Stimulated activated CD8-positive, alpha-beta memory T cell treated with anti-CD3 and anti-CD28 coated beads, Interleukin-7, amount 100 ng/mL, for 1 hour (primary cell): ENCODE measurements at places on chromosomes 4 and X.

- DNase-seq = no peak
Observed at GRCh38 chrX:129759576-129760061, 20.1 kb upstream of the SASH3 start.

DNA sequence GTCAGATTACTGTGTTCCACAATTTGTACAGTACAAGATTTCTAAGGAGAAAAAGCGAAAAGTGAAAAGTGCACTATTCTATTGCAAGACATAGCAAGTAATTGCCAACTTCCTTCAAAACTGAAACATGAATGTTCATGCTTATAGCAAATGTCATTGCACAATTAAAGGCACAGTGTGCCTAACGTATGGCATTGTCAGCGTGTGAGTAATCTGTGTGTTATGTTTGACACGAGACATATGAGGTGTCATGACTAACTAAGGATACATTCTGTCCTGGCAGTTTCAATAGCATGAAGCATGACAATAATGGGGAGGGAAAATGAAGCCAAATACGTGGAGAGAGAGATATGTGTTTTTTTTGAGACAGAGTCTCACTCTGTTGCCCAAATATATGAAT, 33.6 kb upstream of the TBC1D9 start:
- no peak for DNase-seq

DNA sequence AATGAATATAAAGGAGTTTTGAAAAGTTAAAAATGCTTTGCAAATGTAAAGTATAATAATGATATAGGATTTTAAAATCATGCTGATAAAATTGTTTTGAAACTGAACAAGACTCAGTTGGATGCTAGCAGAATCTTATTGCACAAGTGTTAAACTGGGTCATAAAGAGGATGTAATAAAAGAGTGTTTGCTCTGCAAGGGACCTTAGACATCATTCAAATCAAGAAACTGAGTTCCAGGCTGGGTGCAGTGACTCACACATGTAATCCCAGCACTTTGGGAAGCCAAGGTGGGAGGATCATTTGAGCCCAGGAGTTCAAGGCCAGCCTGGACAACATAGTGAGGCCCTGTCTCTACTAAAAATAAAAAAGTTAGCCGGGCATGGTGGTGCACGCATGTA, 27.5 kb upstream of the DUSP21 start:
- DNase-seq = no peak

DNA sequence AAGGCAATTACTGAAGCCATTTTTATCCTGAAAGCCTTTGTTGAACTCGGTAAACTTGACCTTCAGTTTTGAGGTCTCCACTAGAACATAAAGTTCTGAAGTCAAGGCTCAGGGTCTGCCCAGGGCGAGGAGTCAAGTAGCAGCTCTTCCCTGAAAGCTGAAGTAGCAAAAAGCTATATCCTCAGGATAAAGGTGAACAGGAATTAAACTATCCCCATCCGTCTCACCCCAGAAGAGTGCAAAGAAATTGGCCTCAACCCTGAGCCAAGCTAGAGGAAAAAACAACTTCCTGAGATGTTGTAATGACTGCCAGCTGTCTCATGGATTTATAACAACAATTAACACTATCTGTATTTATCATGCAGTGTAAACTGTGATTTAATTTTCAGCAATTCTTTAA, 590.8 kb downstream of the SPRY1 start:
- no peak for DNase-seq

- no peak for DNase-seq
Observed at GRCh38 chrX:26914232-26914631, 548.9 kb downstream of the PPP4R3C start.

DNA sequence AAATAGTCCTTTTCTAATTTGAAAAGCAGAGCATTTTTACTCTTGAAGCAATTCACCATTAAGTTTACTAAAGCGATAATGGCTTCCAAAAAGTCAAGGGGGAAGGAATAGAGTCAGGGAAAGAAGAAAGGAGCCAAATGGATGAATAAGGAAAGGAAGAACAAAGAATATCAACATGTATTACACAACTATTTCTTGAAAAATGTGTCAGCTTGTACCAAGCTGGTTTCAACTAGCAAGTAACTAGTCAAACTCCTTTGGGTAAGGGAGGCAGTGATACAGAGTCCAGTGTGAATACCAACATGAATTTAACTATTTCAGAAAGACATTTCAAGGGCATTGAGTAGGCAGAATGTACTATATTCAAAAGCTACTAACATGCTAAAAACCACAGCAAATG, 112.1 kb downstream of the ARHGAP6 start:
- DNase-seq = no peak

DNA sequence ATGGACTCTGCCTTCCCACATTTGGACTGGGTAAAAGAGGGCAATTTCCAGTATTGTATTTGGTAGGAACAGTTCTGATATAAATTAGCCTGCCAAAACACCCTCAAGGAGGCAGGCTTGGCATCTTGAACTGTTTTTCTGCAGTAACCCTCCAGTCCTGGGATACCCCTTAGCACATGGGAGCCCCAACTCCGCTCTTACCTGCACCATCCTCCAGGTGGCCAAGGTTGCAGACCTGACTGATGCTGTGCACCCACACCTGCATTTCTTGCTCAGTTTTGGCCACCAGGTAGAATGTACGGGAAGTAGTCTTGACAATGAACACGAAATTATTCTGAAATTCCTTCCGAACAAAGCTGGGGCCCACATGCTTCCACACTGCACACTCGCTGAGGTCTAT, 35.1 kb downstream of the GAB3 start:
- no peak for DNase-seq

DNA sequence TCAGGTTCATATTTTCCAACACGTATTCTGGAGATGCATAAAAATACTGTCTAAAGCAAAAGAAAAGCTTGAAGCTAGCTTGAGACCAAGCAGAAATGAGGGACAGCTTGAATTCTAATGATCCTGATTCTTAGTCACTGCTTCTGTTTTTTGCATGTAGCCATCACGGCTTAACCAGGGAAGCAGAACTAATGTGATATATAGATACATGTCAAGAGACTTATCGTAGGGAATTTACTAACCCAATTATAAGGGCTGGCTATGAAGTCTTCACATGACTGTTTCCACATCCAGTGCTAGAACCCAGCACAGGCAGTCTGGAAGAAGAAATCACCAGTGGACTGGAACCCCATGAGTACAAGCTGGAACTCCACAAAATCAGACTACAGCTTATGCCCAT, 85.2 kb upstream of the SLIT2 start:
- no peak for DNase-seq

DNA sequence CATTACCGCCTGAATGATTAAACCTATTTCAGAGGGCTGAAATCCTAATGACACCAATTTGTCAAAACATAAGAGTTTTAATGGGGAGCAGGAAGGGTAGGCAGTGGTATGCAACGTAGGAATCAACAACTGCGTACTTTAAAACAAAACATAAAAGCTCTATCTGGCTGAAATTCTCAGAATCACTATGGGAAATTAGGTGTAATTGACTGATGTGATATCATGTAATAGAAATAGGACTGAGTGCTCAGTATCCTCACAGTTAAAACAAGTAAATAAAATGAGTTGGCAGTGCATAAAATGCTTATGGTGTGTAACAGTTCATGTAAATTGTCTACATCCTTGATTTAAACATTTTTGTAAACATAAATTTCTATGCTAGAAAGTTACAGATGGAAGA, 13.6 kb upstream of the IGSF1 start:
- DNase-seq = no peak

DNA sequence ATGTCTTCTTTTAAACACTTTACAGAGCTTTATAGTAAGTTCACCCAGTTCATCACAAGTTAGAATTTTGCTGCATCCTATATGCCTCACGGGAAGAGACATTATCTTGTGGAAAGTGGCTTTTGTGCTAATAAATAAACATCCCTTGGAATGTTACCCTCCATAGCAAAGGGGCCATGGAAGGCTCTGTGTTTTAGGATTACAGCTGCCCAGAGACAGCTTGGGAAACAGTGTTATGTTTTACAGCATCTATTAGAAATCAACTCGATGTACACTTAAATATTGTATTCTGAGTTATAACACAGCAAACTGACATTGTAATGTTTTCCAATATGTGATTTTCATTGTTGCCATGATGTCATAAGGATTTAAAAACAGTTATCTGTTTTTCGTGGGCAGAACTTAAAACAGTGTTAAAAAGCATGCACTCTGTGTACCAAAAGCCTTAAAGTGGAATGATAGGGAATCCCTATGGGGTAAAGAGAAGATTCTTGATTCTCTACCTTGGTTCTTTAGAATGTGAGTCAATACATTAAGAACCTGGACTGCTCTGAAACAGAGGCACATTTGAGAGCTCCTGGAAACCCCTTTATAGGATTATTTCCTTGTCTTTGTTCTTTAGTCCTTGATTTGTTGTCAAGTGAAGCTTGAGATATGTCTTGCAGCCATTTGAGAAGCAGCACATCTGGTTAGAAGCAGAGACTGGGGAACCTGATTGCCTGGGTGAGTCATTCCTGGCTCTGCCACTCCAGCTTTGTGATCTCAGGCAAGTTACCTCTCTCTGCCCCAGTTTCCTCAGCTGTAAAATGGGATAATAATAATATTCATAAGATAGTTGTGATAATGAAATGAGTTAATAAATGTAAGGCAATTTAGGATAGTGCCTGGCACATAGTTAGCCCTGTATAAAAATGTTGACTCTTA, 41.6 kb downstream of the ARHGAP10 start:
- DNase-seq = no peak

DNA sequence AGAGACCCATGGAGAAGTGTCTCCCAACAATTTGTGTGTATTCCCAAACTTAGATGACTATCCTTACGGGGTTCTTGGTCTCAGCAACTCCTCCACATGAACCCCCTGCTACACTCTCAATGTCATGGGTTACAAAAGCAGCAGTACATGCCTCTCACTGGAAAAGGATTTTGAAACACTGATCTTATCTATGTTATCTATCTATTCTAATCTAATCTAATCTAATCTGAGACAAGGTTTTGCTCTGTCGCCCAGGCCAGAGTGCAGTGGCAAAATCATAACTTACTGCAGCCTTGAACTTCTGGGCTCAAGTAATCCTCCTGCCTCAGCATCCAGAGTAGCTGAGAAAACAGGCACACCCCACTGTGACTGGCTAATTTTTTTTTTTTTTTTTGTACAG, 19.3 kb downstream of the TSPAN5 start:
- DNase-seq = no peak

GRCh38 chr4:177178246-177178645, 131.4 kb upstream of the NEIL3 start:
- DNase-seq = no peak

DNA sequence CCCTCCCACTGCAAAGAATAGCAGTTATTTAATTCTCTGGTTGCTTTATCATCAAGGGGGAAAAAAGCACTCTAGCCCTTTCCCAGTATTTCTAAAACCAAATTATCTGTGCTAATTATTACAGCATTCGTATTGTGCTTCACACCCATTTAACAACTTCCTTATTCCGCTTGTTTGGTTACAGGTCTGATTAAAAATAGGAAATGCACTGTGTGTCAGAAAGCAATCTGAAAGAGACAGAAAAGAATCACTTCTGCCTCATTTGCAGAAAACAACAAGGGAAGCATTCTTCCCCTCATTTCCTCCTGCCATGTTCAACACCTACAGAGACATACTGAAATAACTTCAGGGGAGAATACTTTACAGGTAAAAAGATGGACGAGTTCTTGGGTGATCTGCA, 114.9 kb upstream of the MAP3K15 start:
- DNase-seq = no peak

GRCh38 chr4:143482840-143483239, 30.7 kb upstream of the SMARCA5 start:
- DNase-seq = no peak

- no peak for DNase-seq
Observed at GRCh38 chr4:15504041-15504440, 34.4 kb downstream of the CC2D2A start.
